Ascending aorta (tissue), 2 donors: ENCODE measurements at places on chromosomes 12 and 14.

- DNase-seq: no peak
Measured at GRCh38 chr14:29927376-29928116, at the start of gene PRKD1. Gene PRKD1, minus strand, starts transcription at chr14:29927847.

DNA sequence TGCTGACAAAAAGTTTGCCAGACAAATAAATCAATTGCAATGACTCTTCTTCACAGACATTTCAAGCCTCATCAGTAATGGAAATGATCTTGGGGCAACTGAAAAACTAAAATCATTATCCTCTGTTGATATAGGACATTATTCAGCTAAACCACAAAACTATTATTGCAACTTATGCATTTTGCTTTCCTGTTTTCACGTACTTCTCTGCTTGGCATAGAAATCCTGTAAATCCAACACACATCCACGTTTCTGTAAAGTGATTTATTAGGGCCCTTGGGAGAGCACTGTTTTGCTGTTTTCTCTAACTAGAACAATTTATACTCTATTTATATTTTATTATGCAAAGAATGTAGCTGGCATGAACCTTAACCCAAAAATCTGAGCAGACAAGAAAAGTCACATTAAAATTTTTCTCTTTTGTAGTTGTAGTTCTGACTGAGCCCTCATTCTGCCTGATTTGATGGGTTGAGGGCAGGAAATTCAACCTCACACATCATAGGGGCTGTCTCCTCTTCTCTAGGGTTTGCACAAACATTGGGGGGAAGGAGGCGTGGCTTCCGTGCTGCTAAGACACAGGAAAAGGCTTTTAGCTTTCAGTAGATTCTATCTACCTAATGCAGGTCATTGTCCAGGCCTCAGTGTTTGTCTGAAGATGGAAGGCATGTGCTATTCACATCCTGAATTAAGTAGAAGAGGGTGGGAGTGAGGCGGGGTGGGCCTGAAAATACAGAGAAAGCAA, 11.5 kb upstream of the NUP107 start:
- no peak for DNase-seq

DNA sequence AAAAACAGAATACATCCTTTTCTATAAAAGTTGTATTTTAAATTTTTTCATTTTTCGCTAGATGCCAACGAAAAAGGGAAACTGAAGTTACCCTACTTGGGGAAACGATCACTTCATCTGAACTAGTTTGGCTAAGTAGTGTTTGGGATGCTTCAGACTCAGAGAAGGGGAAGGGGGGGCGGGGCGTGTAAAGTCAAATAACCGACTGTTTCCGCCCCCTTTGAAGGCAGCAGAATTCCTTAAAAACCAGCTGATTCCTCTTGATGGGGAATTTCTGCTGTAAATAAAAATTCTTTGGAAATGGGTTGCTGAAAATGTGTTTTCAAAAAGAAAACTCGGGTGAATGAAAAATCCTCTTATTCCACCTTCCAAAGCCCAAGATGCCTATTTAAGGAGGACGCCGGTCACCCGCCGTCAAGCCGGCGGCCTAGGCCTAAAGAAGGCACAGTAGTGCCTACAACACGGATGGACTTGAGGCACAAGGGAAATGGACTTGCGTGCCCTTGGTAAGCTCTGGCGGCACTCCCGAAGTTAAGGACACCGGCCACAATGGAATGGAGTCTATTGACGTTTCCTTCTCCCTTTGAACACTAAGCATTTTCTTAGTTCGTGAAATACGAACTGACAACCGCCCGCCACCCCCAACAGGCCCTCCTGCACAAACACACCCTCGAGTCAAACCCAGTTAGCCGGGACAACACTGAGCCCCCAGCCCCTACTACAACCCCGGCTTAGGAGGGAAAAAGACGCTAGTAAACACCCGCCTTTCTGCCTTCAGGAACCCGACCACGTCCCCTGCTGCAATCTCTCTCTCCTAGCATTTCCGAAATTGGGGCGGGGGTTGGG, 1.9 kb downstream of the ATXN2 start:
- DNase-seq: no peak

DNA sequence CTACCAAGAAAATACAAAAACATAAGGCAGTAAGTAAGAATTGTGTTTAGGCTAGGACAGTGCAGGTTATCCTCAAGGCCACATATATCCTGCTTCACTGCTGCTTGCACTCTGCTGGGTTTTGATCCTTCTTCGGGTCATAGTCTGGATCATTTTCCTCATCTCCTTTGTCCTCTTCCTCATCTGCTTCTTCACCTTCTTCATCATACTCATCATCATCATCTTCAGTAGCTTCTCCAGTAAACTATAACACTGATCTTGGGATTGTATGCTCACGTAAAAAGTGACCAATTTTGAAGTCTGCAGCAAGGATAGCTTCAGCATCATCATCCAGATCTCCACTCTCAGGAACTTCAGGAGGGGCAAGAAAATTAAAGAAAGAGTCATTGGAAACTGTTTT, 29.4 kb downstream of the YARS2 start:
- DNase-seq: no peak

GRCh38 chr14:102544747-102545460, 35.3 kb upstream of the ANKRD9 start:
- DNase-seq: no peak

DNA sequence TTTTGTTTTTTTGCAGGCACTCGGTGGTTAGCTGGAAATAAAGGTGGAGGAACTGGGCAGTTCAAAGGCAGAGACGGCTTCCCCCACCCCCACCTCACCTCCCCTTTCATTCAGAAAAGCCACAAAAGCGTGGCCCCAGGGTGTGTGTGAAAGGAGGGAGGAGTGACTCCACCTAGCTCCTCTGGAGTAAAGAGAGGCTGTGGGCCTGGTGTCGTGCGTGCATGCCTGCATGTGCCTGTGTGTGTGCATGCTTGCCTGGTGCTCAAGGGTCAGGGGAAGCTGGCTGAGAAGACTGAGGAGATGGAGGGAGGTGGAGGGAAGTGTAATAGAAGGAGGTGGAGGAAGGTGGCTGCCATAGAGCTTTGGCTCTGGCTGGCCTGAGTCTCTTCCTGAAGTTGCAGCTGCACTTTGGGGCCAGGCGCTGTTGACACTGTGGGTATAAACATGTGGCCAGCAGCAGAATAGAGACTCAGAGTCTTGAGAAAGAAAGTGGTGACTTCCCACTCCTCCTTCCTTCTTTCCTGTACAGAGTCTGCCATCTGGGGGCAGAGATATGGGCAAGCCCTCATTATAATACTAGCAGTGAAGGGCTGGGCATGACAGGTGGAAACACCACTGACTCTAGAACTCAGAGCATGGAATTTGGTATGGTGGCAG, 36.9 kb upstream of the SINHCAF start:
- no peak for DNase-seq

DNA sequence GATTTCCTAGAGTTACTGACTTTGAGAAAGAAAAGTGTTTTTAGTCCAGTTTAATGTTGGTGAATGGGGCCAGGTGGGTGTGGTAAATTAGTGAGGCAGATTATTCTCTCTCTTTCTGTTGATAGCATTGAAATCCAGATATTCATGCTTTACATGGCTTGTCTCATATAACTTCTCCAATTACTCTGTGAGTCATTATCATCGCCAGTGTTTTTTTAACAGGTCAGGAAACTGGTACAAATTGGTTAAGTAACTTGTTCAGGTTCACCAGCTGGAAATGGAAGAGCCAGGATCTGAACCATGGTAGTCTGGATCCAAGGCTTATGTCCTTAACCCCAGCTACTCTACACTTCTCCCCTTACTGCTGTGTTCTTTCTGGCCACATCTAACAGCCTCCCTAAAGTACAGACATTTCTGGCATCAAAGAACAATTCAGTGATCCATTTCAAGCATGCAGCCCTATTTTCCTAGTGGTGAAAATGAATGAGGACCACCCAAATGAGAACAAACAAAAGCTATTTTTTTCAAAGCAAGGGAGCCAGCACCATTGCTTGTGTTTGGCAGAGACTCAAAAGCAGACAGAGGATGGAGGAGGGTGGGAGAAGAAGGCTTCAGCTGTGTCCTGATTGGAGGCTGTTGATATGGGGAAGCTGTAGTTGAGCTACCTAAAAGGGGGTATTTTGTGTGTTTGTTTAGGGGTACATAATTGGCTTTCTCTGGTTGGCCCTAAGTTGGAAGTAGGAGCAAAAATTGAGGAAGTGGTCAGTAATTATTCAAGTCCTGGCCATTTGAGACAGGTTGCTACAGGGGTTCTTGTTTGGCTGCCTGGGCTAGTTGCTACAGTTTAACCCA, 1.7 kb downstream of the IRAK3 start:
- no peak for DNase-seq

- no peak for DNase-seq
Measured at GRCh38 chr14:35224615-35225014, 67.6 kb upstream of the PSMA6 start.

DNA sequence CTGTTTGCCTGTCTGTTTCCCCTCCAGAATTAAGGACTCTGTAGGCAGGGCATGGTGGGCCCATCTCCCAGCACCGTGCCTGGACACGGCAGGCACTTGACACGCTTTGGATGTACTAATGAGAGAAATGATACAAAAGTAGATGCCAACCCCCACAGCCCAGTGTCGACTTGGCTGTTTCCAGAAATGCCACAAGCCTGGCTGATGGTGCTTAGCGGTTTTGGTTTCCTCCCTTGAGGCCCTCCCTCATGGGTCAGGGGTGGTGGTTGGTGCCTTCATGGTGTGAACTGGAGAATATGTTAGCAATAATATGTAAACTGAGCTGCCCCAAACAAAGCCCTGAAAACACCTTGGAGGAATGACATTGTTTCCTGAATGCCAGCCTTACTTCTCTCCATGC, 55.5 kb upstream of the ESRRB start:
- no peak for DNase-seq

- no peak for DNase-seq
Measured at GRCh38 chr14:59127437-59127732, 61.1 kb upstream of the DAAM1 start.

DNA sequence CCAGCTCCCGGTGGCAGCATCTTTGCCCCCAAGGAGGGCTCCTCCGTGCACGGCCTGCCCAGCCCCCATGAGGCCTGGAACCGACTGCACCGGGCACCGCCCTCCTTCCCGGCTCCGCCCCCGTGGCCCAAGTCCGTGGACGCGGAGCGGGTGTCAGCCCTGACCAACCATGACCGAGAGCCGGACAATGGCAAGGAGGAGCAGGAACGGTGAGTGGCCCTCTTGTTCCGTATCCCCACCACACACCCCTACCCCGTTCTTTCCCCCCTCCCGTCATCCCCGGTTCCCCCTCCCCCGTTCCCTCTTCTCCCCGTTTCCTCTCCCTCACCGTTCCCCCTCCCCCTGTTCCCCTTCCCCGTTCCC, 28.3 kb downstream of the LRCOL1 start:
- no peak for DNase-seq

DNA sequence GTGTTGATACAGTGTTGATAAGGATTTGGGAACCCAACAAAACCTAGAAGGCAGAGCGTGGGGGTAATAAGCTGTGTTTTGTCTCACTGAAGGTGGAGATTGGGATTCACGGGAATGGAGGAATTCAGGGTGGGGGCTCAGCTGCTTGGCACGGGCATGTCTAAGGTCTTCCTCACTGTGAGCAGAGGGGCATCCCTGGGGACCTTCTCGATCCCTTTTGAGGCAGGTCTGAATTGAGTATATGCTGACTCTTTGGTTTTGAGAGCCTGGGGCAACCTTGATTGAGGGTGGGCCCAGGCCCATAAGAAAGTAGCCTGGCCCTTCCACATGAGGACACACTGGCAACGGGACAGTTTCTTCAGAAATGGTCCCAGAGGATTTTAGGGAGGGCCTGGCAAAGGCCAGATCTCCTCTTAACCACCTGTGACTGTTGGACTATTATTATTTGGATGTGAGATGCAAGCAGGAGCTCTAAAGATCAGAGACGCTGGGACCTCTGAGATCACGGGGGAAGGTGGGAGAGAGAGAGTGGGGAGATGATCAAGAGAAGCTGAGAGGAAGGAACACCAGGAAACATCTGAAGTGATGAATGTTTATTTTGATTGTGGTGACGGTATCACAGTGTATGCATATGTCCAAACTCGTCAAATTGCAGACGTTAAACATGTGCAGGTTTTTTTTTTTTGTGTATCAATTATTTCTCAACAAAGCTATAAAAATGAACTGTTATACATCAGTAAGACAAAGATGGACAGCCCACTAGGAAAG, 48.4 kb downstream of the SMIM41 start:
- DNase-seq: no peak

- no peak for DNase-seq
Measured at GRCh38 chr12:85280165-85280983, at the start of gene ALX1. Gene ALX1, plus strand, starts transcription at chr12:85280220. Its CDS starts 42 bp downstream, at chr12:85280262.

GRCh38 chr12:30169839-30170591, 386.3 kb upstream of the TMTC1 start:
- DNase-seq: no peak

GRCh38 chr12:49903700-49904423, at the start of gene FAIM2:
Gene FAIM2, minus strand, starts transcription at chr12:49903900. Its CDS starts 108 bp downstream, at chr12:49903792.
- DNase-seq: no peak

GRCh38 chr14:31154956-31155355, 52.6 kb downstream of the HECTD1 start:
- no peak for DNase-seq

DNA sequence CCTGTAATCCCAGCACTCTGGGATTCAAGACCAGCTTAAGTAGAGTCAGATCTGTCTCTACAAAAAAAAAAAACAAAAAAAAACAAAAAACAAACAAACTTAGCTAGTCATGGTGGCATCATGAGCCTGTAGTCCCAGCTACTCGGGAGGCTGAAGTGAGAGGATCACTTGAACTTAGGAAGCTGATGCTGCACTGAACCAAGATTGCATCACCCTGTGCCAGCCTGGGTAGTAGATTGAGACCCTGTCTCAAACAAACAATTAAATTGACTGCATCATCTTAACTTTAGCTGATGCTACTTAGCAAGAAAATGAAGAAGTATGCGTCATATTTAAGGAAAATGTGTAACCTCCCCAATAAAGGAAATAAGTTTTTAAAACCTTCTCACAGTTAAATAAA, 136.6 kb upstream of the ATXN7L3B start:
- no peak for DNase-seq

DNA sequence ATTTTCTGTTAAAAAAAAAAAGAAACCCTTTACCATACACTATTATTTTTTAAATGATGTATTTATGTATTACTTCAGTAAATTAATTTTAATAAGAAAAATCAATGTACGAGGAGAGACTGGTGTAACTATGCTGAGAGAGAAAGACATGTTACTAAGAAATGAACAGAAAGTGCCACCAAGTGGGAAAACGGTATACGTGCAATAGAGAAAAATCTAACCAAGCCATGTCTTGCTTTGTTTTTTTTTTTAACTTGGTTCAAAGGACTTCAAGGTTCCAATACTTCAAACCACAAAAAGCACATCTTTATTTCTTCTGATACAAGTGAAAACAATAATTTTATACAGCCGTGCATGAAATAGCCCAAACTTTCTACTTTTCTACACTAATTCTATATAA, 22.9 kb downstream of the NDUFA12 start:
- no peak for DNase-seq

DNA sequence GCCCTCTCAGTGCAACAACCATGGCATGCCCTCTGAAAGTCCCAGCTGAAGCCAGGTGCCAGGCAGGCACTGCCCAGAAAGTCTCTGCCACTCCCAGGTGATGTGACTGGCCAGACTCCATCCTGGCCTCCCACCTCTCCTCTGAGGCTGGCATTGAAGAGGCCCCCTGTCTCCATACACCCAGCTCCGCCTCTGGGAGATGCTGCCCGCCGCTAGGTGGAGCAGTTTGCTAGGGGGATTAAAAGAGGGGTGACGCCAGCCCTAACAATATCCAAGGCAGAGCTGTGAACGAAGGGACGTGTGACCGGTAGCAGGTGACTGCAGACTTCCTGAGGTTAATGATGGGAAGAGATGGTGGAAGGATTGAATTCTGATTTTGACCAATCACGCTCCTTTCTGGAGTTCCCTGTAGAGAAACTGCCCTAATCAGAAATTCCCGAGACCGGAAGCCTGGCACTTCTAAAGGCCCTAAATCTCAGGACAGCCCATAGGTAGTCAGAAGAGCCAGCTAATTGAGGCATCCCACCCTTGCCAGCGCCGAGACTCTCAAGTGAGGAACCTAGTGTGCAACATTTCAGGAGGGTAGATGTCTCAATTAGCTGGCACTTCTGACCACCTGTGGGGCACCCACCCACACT, 8.3 kb upstream of the PLEK2 start:
- no peak for DNase-seq
